ELR (cell line): ENCODE measurements at places on chromosomes 12 and 14.

DNA sequence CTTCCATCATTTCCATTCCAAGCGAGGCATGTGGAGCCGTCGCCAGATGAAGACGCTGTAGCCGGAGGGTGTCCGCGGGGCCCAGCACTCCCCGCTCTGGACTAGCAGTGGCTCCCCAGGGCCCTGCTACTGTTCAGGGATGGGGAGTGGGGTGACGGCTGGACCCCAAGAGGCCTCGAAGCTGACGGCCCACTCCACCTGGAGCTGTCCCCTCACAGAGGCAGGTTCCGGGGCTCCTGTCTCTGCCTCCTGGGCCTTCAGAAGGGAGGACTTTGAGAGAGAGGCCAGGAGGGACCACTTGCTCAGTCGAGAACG lies 101.6 kb downstream of the B4GALNT3 start:
- no peak for DNase-seq

- DNase-seq, result no peak
These were observed 106.3 kb downstream of the RIN3 start for GRCh38 chr14:92619671-92620456.

DNA sequence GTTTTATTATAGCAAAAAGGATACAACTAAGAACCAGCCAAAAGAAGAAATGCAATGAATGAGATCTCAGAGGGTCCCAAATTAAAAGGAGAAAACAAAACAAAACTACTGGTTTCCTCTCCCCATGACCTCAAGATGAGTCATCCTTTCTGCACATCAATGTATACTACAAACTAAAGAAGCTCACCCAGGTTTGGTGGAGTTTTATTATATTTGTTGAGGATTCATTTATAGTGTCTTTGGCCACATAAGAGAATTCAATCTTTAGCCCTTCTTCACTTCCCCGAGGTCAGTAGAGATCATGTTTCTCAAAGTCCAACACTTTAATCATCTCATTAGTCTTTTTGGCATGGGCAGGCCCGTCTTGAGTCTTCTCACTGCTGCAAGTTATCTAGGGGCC lies 210.6 kb downstream of the SLC6A15 start:
- DNase-seq, result peak; percentile 7

DNA sequence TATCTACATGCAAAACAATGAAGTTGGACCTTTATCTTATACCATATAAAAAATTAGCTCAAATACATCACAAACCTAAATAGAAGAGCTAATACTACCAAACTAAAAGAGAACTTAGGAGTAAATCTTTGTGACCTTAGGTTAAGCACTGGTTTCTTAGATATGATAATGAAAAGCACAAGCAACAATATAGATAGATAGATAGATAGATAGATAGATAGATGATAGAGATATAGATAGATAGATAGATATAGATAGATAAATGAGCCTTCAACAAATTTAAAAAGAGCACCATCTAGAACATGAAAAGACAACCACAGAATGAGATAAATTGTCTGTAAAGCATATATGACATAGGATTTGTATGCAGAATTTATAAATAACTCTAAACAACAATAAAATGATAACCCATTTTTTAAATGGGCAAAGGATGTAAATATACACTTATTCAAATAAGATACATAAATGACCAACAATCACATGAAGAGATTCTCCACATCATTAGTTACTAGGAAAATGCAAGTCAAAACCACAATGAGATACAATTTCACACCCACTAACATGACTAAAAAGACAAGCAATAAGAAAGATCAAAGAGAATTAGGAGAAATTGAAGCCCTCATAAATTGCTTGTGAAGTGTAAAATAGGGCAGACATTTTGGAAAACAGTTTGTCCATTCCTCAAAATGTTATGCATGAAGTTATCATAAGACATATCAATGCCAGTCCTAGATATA lies 293.7 kb downstream of the BTG1 start:
- DNase-seq, result no peak

GRCh38 chr12:6768437-6768914 lies 2.3 kb downstream of the PTMS start:
- DNase-seq, result no peak

- no peak for DNase-seq
These were observed 60.6 kb downstream of the LGMN start for GRCh38 chr14:92687681-92688433.

DNA sequence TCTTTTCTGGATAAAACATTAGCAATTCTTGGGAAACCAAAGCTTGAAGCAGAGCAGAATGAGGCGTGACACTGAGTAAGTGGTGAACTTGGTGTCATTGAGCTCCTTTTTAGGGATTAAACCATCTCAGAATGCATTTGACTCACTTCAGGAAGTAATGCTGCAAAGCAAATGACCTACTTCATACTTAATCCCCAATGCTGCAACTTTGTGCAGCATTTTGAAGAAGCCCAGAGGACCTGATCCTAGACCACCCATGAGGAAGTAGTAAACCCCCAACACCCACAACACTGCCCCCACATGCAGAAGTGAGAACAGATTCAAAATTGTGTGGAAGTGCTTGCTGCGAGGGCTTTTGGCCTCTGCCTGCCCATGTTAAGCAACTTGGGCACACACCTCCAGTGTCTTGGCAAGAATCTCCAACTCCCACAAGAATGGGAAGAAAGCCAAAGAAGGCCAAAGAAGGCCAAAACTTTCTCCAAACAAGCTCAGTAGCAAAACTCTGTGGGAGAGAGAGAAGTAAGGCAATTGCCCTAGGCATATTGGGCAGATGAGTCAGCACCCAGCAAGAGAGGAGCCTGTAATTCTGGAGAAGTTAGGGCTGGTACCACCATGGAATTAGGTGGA lies 69.2 kb upstream of the ETV6 start:
- DNase-seq, result peak; percentile 85

DNA sequence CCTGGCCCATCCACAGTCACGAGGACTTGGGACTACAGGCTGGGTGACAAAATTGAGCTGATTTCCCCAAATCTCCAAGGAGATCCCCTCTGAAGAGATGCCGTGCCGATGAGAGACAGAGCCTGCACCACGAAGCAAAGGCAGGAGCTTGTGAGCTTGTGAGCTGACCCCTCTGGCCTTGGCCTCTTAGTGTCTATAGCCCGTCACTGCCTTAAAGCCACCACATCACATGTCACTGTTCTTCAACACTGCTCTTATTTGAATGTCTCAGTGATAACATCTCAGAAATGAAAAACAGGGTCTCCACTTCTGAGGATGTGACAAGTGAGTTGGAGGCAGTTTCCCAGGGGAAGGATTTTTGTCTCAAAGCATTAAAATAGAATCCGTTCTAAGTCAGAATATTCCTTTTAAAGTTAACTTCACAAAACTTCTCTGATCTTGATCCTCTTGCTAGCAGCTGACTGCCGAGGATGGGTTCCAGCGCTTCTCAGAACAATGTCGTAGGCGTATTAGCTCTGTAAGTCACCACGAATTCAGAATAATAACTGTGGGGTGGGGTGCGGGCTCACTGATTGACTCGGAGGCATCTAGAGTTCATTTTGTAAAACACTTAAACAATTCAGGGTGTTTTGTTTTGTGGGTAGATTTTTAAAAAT lies 37.5 kb downstream of the CHST11 start:
- DNase-seq, result no peak

DNA sequence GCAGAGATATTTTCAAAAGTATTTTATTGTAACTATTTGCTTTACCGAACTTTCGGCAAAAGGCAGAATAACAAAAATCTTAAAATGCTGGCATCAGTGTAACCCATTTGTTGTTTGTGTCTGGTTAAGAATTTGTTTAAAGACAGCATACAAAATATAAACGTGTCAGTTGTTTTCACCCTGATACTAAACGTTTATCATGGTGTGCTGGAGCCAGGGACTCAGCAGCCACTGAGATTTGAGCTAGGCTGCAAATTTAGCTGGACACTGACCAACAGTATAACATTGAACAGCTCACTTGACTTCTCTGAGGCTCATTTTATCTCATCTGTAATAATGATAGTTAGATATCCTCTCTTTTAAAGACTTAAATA lies 183.7 kb downstream of the TMTC3 start:
- peak; percentile 72 for DNase-seq

- peak; percentile 24 for DNase-seq
These were observed 41.6 kb downstream of the DAD1 start for GRCh38 chr14:22547313-22547947.

- DNase-seq, result no peak
These were observed 82.4 kb upstream of the FBXO21 start for GRCh38 chr12:117272690-117273089.

DNA sequence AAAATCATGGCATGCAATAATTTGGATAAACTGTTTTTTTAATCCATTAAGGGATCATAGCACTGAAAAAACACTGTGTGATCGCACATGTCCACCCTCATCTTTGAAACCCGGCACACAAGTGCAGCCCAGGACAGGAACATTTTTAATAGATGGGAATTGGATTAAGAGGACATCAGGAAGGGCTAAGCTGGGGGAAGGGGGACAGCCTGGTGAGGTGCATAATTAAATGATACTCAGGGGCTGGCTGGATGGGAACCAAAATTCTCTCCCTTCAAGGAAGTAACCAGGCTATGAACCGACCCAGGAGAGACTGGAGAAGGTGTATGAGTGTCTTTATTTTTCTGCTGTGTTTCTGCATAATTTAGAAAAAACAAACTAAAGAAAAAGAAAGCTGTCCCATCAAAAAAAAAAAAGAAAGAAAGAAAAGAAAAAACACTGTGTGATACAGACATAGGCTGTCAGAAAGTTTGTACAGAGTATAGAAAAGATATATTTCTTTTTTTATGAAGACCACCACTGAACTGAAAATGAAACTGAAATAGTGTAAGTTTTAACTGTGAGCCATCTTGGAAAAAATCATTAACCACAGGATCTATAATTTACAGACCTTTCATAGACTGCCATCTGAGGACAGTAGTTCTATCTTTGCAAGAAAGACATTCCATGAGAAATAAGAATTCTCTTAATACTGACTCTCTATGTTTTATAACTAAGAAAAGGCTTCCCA lies 75.1 kb upstream of the SLC38A4 start:
- DNase-seq, result no peak

- peak; percentile 74 for DNase-seq
These were observed 8.9 kb downstream of the ANG start for GRCh38 chr14:20697273-20698017.

DNA sequence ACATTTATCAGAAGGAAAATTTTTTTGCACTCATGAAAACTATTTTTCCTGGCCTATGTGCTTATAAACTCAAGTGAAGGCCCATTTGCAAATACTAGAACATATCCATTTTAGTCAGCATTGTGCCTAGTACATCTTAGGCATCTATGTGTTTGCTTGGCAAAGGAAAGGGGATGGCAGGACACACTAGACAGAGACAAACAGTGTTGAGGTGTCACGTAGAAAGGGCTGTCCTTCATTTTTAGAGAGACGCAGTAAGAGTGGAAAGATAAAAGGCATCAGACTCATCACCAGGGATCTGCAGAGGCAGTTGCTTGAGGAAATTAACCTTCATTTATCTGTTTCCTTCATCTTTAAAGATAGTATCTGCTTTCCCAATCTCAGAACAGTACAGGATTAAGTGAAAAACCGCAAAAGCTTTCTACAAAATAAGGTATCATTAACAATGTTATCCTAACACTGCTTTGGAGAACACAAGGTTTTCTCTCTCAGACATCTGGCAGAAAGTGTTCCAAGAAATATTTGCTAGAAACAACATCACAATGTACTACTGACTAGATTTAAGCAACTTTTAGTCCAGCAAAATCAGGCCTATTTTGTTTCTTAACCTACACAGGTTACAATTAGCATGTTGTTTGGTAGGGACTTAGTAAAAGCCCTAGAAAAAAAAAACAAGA lies 2.0 kb downstream of the YBX3 start:
- peak; percentile 15 for DNase-seq

GRCh38 chr14:88562532-88562830 lies 356 bp upstream of the ZC3H14 start:
- no peak for DNase-seq

DNA sequence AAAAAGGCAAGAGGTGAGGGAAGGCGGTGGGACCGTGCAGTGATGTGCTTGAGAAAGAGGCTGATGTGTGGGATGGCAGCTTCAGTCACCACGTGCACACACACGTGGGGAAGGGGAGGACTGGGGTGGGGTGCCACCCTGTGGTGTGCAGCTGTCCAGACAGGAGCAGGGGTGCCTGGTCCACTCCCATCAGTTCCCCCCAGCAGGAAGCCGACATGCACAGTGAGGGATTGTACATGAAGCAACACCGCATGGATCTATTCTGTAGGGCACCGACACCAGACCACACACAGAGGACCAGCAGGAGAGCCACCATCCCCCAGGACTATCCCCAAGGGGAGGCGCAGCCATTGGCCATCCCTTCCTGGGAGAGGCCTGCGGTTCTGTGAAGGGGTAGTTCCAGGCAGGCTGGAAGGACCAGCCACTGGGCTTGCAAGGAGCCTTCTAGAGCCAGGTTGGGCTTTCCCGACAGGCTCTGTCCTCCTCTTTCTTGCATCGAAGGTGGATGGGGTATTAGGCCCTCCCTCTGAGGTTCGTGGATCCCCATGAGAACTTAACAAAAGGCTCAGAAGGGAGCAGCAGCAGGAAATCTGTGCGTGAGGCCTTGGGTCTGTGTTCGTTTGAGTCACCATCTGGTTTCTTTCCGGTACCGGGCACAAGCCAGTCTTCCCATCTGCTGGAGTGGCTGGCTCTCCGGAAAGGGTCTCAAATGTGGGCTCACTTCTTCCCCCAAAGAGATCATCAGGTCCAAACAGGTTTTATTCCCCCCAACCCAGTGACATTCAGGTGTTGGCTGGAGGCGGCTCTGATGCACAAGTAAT lies 59.8 kb downstream of the PLEKHG3 start:
- peak; percentile 73 for DNase-seq

DNA sequence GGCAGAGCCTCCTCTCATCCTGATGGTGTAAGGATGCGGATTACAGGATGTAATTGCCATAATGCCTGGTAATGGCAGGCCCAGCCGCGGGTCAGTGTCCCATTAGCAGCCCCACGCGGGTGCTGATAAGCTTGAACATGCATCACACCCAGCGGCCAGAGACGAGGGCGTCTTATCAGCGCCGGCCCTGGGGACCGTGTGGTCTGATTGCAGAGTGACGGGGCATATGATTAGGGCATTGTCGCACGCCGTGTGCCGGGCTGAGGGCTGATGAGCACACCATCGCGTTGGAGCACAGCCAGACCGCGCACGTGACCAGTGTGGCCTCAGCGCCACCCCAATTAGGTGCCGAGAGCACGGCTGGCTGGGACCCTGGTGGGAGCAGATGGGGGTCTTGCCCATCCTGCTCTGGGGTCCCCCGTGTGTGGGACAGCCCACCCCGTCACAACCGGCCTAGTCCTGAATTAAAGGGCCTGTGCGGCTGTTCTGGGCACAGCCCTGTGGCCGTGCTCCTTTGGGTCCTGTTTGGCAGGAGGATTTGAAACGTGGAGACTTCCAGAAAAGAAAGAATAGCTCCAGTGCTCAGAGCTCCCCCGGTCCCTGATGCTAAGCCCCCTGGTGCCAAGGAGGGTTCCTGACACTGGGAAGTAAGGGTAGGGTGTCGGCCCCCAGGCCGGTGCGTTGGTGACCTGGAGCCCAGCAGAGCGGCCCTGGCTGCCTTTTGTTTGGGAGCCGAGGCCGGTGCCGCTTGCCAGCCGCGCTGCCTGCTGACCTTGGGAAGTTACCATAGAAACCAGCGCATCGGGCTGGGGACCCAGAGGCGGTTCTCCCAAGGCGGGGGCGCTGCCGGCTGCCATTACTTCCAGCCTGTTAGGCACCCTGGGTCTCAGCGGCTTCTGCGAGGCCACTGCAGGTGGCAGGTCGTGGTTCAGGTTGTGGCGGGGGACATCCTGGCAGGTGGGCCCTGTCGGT lies 20.7 kb downstream of the KIF26A start:
- DNase-seq, result no peak

- peak; percentile 70 for DNase-seq
These were observed 133.7 kb downstream of the AEBP2 start for GRCh38 chr12:19572920-19573558.

GRCh38 chr12:119692997-119693396 lies 25.1 kb downstream of the PRKAB1 start:
- DNase-seq, result peak; percentile 78
